ENCODE measurements at places on chromosomes 11 and 22. TPM values are rescaled to one million over a fixed set of nuclear protein-coding genes. Genes with fewer than 3 reads are reported as not detected.

Gene PRSS23
- 31.4 TPM for total RNA-seq

Gene SLC22A9
- not detected for total RNA-seq

Gene BTG4
- not detected for total RNA-seq

Gene DDIAS
- 3.0 TPM for total RNA-seq

Gene SLC7A4
- 0.13 TPM for total RNA-seq

Gene KRTAP5-1
- total RNA-seq, result not detected

Gene OR51B2
- total RNA-seq, result 0.09 TPM

Gene LPXN
- 3.3 TPM for total RNA-seq

Gene DERL3
- total RNA-seq, result 0.62 TPM

Gene IGF2
- total RNA-seq, result 1,262 TPM

Gene SYT9
- total RNA-seq, result 0.35 TPM

Gene EEF1G
- 3,686 TPM for total RNA-seq

Gene HBB
- 755 TPM for total RNA-seq

Gene KDELR3
- total RNA-seq, result 36.4 TPM

Gene CDC42EP1
- total RNA-seq, result 14.9 TPM

Gene CRYBB3
- 0.13 TPM for total RNA-seq

Gene RCOR2
- total RNA-seq, result 11.0 TPM

Gene CHRDL2
- total RNA-seq, result 0.49 TPM

Gene FREY1
- total RNA-seq, result 0.35 TPM

Gene IGSF9B
- total RNA-seq, result 8.1 TPM

Gene HEPHL1
- total RNA-seq, result not detected

Gene RFPL3
- total RNA-seq, result not detected

Gene MMP8
- total RNA-seq, result 0.13 TPM

Gene GAS2
- total RNA-seq, result 78.6 TPM

Gene RAB3IL1
- total RNA-seq, result 17.3 TPM

Gene PLAAT4
- 5.9 TPM for total RNA-seq

Gene TRPM5
- under 0.01 TPM for total RNA-seq

Gene PMM1
- 9.7 TPM for total RNA-seq

Gene OR8D4
- 0.04 TPM for total RNA-seq

Gene GRM5
- total RNA-seq, result 0.04 TPM

Gene LINC01488
- 0.04 TPM for total RNA-seq

Gene KLHL35
- total RNA-seq, result 3.6 TPM

Gene PLEKHB1
- 1.0 TPM for total RNA-seq

Gene HEPN1
- not detected for total RNA-seq

Gene OR2AG2
- total RNA-seq, result 0.04 TPM

Gene CFAP300
- 2.5 TPM for total RNA-seq

Gene MIOX
- not detected for total RNA-seq

Gene APOL5
- 1.1 TPM for total RNA-seq

Gene PRAME
- not detected for total RNA-seq

Gene GPHA2
- not detected for total RNA-seq

Gene NXPE2
- total RNA-seq, result 0.18 TPM

Gene MS4A3
- total RNA-seq, result 0.49 TPM

Gene C22orf31
- 2.1 TPM for total RNA-seq

Gene APOBEC3F
- total RNA-seq, result 2.7 TPM

Gene SYT7
- 0.93 TPM for total RNA-seq

Gene OR2D2
- total RNA-seq, result not detected

Gene IRAG1
- 4.1 TPM for total RNA-seq

Gene GTPBP1
- total RNA-seq, result 22.5 TPM

Gene SRSF8
- total RNA-seq, result 18.8 TPM

Gene HPS4
- total RNA-seq, result 18.0 TPM

Gene SLC35C1
- total RNA-seq, result 2.9 TPM

Gene SSTR3
- total RNA-seq, result not detected

Gene SYT12
- total RNA-seq, result not detected

Gene BATF2
- total RNA-seq, result 0.62 TPM

Gene SCARF2
- 8.9 TPM for total RNA-seq

Gene NCR3LG1
- total RNA-seq, result 0.44 TPM

Gene OR2AG1
- total RNA-seq, result not detected
